ENCODE measurements at places on chromosomes 3 and 15. TPM values are rescaled to one million over a fixed set of nuclear protein-coding genes. Genes with fewer than 3 reads are reported as not detected.

DNA sequence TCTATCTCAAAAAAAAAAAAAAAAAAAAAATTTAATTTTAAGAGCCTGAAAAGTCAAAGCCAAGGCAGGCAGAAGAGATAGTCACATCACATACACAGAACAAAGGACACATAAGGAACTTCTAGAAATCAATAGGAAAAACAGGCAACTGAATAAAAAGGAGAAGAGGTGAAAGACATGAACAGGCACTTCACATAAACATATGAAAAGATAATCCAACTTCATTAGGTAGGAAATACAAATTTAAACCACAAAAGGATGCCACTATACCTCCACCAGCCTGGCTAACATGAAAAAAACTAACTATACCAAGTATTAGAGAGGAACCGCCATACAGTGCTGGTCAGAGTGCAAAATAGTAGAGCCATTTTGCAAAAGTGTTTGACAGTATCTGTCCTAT is 14.1 kb downstream of the CCDC12 start:
- no peak overlapping the region for H3K27ac ChIP-seq
- H3K36me3 ChIP-seq, result peaks cover 16% of the 10 kb centered on the region
- DNase-seq, result no peak
- no peaks in the 10 kb centered on the region for H3K27me3 ChIP-seq
- H3K4me3 ChIP-seq, result no peak overlapping the region

DNA sequence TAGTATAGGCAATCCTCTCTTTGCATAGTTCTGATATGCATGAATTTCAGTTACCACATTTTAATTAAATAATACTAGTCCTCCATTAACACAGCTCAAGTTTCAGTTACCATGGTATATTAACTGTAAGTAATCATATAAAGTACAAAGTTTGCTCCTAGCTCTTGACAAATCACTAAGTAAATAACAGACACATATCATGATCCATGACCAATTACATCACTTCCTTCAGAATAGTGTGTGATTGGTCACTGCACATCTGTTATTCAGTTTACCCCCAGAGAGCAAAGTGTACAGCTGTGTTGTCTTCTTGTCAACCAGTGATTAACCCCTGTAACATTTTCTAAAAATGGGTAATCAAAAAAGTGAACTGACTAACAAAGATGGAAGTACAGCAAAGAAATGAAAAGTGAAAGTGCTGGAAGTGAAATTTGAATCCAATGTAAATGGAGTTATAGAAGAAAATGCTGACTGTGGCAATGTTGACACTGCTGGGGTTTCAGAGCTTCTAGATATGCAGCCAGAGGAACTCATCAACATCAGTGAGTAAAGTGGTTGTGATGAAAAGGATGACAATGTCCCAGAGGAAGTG is 30.2 kb upstream of the LEKR1 start:
- peak; percentile 7 for DNase-seq
- H3K27ac ChIP-seq, result no peak overlapping the region
- no peak overlapping the region for H3K4me3 ChIP-seq
- no peaks in the 10 kb centered on the region for H3K36me3 ChIP-seq
- H3K4me1 ChIP-seq, result no peaks in the 10 kb centered on the region

DNA sequence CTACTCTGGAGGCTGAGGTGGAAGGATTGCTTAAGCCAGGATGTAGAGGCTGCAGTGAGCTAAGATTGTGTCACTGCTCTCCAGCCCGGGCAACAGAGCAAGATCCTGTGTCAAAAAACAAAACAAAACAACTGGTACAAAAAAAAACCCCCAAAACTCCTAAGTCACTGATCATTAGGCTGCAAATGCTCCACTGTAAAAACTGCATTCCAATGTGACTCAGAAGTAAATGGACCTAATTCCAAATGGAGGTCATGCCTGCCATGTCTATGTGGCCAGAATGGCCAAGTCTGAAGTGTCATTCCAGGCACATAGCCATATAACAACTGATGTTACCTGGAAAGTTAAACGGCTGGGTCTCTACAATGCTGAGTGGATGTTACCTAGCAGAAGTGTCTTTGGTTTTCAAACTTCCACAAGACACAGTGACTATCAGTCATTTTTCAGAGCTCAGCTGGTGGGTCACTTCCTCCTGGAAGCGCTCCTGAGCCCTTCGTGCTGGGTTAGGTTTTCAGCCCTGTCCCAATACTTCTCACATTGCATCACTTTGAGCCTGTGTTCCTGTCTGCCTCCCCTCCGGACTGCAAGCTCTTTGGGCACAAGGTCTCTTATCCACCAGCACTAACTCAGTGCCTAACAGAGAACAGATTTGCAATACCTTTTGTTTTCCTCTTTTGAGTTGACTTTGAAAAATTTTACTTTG is 10.6 kb downstream of the FSTL1 start:
- H3K27ac ChIP-seq, result peak overlapping the region; percentile 33
- no peaks in the 10 kb centered on the region for H3K27me3 ChIP-seq
- no peak for DNase-seq

- no peaks in the 10 kb centered on the region for H3K36me3 ChIP-seq
- peak; percentile 89 for DNase-seq
- no peaks in the 10 kb centered on the region for H3K27me3 ChIP-seq
- no peak overlapping the region for H3K4me3 ChIP-seq
- H3K27ac ChIP-seq, result no peak overlapping the region
These were observed 544.8 kb downstream of the AGBL1 start for GRCh38 chr15:86624261-86625036.

DNA sequence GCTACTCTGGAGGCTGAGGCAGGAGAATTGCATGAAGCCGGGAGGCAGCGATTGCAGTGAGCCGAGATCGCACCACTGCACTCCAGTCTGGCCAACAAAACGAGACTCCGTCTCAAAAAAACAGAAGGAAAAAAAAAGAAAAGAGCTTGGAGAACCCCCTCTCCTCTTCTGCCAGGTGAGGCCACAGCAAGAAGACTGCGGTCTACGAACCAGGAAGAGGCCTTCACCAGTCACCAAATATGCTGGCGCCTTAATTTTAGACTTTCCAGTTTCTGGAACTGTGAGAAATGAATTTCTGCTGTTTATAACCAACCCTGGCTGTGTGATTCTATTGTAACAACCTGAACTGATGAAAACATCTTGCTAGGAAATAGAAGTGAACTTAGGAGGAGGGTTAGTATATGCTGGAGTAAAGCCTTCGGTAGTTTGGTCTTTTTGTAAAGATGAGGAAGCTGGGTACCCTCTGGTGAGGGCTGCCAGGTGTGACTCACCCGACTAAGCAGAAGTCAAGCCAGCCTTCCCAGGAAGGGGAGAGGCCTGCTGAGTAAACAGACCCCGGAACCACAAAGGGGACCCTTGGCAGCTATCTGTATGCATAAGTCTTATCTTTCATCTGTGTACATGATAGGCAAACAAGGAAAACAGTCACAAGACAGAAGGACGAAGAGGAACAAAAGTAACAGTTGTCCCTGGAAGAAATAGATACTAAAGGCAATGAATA is 78.7 kb downstream of the KLF13 start:
- no peak overlapping the region for H3K4me3 ChIP-seq
- DNase-seq, result no peak

GRCh38 chr3:179558742-179559364 is 3.9 kb upstream of the ACTL6A start:
- H3K4me1 ChIP-seq, result peaks cover 7% of the 10 kb centered on the region
- no peaks in the 10 kb centered on the region for H3K27me3 ChIP-seq
- DNase-seq, result peak; percentile 84
- H3K36me3 ChIP-seq, result no peaks in the 10 kb centered on the region
- H3K4me3 ChIP-seq, result no peak overlapping the region
- no peak overlapping the region for H3K27ac ChIP-seq

GRCh38 chr3:13686367-13687160 is 137.6 kb downstream of the FBLN2 start:
- H3K36me3 ChIP-seq, result no peaks in the 10 kb centered on the region
- H3K4me3 ChIP-seq, result no peak overlapping the region
- peaks cover 11% of the 10 kb centered on the region for H3K27me3 ChIP-seq
- no peak overlapping the region for H3K27ac ChIP-seq
- no peak for DNase-seq

The TRH gene
- total RNA-seq, result 0.13 TPM

The PIF1 gene
- total RNA-seq, result 4.3 TPM

DNA sequence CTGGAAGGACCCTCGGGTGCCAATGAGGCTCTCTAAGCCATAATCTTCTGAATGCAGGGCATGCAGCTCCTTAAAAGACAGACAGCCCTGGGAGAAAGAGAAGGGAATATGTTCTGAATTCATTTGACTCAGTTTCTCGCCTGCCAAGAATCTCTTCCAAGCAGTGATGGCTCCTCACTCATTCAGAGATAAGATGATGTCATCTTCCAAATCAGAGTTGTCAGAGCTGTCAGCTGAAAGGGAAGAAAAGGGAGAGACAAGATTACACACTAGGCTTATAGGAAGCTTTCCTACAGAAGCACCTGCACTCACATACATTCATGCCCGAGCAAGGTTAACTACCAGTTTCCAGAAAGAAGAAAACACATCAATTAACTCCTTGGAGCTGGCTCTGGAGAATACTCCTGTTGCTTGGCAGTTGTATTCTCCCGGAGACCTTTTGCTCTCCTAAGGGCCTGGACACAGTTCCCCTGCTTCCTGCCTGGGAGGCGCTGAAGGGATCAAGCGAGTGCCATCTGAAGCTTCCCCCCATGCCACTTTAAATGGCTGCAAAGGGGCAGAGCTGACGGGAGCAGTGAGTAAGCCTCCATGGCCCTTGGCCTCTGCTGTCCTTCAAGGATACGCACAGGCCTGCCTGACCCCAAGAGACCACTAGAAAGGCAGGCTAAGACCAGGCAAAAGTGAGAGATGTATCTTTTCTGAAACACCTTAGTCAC is 7.7 kb downstream of the RBM15B start:
- H3K4me1 ChIP-seq, result peaks cover 7% of the 10 kb centered on the region
- no peak for DNase-seq
- H3K36me3 ChIP-seq, result peaks cover 69% of the 10 kb centered on the region
- no peak overlapping the region for H3K4me3 ChIP-seq
- H3K27ac ChIP-seq, result no peak overlapping the region
